ENCODE measurements at places on chromosomes 13 and 19.

GRCh38 chr19:32810452-32810851 is 59.1 kb downstream of the SLC7A9 start:
- DNase-seq = no peak

DNA sequence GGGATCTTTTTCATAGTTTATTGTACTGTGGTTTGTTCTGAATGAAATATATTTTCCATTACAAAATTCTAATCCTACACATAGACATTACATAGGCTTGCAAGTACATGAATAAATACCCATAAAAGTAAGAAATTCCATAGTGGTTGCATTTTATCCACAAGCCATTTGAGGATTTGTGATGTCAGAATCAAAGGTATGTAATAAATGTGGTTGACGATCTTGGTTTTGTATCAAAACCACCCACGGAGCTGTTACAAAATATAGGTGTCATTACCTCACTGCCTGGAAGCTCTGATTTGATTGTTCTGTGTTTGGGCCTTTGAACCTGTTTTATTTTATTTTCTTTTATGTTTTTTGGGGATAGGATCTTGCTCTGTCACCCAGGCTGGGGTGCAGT is 125.1 kb downstream of the NALCN start:
- no peak for DNase-seq

DNA sequence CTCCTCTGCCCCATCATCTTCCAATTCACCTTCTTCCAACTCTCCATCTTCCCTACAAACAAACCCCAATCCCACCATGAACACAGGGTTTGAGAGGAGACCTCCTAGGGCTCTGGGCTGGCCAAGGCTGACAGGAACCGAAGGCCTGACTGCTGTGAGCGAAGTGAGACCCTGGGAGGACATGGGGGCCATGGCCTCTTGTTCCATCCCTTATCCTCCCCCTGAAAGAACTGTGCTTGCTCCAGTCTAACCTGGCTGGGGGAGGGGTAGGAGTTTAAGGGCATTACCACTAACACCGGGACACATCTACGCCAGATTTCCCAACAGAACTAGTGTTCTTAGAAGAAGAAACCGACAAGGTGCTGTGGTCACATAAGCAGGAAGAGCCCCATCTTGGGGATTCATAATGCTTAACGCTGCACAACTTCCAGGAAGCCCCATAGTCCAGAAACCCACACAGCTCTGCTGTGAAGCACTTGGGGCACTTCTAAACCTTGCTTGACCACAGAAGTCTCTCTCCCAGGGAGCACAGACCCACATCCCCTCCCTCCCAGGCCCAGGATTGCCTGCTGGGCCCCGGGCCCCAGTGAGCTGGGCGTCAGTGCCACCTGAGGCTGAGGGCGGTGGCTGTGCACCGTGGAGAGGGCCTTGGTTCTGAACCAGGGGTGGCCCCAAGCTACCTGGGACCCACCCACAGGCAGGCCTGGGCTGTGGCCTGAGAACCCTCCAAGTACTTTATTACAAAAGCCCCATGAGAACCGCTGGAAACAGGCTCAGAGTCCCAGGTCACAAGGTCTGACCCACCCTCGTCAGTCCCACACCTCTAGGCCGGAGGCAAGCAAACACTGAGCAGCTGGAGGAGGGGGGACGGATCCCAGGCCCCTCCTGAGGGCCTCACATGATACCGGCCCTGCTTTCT is 18.8 kb downstream of the ZC3H4 start:
- DNase-seq = peak; percentile 54

- DNase-seq = no peak
Observed at GRCh38 chr19:57748029-57748428, 1.4 kb downstream of the ZNF776 start.

DNA sequence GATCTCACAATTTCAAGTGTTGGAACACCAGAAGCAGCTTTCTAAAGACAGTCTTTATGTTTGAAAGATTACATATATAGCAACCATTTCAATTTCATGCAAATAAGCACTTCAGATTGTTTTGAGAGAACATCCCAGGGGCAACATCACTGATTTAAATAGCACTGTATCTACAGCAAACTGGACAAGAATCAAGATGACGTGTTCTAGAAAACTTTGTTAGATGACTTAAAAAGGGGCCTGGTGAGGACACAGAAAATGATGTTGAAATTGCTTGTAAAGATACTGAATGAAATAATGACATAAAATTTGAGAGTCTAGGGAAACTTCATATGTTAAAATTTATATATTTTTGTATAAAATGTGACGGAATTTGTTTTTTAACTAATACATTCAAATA is 277.1 kb downstream of the KLF12 start:
- DNase-seq = no peak

All from GM06990 (cell line).